ENCODE measurements at places on chromosomes 4 and X.

DNA sequence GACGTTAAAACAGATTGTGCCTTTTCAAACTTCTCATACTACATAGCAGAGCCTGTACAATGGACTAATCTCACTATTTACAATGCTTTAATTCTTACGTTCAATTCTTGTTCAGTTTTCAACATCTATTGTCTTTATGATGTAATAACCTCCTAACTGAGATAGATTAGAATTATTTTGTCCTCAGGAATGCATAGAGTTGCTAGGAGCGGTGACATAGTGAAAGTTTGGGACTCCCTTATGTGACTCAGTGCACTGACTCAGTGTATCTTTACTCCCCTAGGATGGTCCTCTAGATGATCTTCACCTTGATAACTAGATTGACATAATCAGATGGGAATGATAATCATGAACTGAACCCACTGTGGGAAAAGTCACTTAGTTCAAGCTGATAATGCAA is 151.5 kb downstream of the VEGFC start:
- no peak for ATAC-seq

DNA sequence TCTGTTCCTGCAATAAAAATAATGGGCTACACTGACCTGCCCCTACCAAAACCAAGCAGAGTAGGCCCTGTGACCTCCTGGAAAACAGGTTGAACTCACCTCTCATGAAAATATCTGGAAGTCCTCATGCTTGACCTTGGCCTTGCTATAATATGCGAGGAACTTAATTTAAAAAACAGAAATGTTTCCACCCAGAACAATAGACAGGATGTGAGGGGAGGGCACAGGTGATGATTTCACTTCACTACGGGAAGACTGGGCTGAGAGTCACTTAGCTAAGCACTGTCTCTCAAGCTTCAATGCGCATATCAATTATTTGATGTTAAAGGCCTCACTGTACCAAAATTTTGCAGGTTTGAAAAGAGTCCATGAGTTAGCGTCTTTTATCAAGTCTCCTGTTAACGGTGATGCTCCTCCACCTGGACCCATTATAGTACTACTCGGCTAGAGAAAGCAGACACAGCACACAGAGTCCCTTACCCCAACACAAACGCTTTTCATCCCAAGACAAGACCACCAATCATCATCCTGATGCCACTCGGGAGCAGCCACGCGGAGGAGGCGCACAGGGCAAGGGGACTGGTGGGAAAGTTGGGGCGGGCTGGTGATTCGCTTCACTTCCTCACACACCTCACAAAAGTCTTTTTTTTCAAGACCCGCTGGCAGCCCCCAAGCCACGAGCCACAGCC is 25.9 kb downstream of the ZNF721 start:
- ATAC-seq = no peak

- no peak for ATAC-seq
These were observed 81.1 kb downstream of the EFNB1 start for GRCh38 chrX:68909945-68910344.

DNA sequence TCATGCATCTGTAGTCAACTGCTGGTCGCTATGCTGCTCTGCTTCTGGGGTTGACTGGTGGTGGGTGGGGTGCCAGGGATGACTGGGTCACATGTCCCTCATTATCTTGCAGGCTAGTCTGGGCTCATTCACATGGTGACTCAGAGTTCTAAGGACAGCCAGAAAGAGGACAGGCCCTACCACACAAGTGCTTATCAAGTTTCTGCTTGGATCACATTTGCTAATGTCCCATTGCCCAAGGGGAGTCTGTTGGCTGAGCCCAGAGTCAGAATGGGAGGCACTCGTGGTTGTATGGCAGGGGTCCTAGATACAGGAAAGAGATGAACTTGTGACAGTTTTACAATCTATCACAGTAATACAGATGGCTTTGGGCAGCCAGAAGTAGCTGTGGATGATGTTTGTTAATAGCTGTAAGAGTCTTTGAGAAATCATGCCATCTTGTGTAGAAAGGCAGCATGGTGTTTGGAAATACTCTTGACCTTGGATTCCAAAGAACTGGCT is 221.3 kb downstream of the GPAT3 start:
- no peak for ATAC-seq

GRCh38 chr4:858831-859451 is 33.0 kb upstream of the CPLX1 start:
- ATAC-seq = no peak

- no peak for ATAC-seq
These were observed 112.4 kb upstream of the TLR3 start for GRCh38 chr4:185956544-185956940.

DNA sequence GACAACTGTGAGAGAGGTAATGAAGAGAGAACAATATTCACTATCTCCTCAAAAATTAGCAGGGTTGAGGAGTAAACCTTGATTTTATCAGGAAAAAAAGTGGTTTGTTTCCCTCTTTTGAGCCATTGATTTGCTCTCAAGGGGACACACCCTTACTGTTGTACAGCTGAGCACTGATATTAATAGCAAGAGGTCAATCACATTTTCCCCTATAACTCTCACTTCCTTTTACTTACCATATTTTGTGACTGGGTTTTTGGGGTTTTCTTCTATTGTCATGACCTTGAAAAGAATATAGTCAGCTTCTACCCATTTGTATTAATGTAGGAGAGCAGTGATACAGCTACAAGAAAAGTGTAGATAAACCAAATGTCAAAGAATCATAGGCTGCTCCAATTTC is 70.2 kb upstream of the LONRF3 start:
- peak; percentile 89 for ATAC-seq

DNA sequence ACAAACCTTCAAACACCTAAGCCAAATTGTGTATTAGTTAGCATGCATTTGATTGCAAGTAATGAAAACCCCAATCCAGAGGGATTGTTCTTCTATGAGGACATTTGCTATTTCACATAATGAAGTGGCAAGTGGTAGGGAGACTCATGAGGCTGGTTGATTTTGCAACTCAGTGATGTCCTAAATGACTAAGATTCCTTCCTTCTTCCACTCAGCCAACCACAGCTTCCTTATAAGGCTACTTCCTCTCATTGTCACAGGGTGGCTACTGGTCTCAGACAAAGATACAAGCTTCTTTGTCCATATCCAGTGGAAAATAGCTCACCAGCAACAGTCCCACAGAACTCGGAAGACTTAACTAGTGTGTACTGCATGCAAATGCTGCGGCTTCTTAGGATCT is 5.3 kb upstream of the OTC start:
- ATAC-seq = no peak

GRCh38 chr4:27684610-27685011 is 824.0 kb downstream of the STIM2 start:
- ATAC-seq = no peak

- ATAC-seq = peak; percentile 0
These were observed 1.5 kb upstream of the NSD2 start for GRCh38 chr4:1869530-1870327.

GRCh38 chr4:156970501-156971164 is 966 bp downstream of the PDGFC start:
- no peak for ATAC-seq

DNA sequence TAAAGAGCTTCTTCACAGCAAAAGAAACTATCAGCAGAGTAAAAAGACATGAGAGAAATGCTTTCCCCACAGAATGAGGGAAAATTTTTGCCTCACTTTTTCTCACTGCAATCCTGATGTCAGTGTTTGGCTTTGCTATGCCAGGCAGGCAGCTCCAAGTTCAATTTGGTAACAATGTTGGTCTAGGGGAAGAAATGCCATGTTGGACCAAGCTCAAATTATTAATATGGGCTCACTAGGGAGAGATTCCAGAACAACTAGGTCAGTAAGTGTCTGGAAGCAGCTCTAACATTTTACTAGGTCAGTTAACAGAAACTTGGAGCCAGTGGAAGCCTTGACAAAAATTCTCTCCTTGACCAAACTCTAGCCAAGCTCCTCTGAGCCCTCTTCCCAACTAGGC is 95.4 kb downstream of the NAF1 start:
- no peak for ATAC-seq

GRCh38 chr4:142110136-142110535 is 473.8 kb downstream of the IL15 start:
- ATAC-seq = no peak

- no peak for ATAC-seq
These were observed 156.1 kb downstream of the RAB28 start for GRCh38 chr4:13327991-13328390.

GRCh38 chr4:26130173-26130572 is 190.6 kb upstream of the RBPJ start:
- ATAC-seq = peak; percentile 78

DNA sequence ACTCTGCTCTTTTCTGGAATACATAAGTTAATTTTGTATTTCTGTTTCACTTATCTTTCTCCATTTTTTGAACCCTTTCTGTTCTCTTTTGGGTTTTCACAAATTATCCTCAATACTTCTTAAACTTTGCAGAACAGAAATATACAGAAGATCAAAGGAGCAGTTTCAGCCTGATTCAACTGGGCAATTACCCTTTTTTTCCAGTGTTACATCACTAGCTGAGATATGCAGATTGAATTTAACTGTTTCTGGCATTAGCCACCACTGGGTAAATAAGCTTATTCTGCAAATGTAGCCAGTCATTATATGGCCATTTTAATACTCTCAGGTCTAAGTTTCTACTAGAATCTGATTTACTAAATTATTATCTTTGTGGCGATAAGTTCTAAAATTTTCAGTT is 66.9 kb upstream of the GRID2 start:
- no peak for ATAC-seq

DNA sequence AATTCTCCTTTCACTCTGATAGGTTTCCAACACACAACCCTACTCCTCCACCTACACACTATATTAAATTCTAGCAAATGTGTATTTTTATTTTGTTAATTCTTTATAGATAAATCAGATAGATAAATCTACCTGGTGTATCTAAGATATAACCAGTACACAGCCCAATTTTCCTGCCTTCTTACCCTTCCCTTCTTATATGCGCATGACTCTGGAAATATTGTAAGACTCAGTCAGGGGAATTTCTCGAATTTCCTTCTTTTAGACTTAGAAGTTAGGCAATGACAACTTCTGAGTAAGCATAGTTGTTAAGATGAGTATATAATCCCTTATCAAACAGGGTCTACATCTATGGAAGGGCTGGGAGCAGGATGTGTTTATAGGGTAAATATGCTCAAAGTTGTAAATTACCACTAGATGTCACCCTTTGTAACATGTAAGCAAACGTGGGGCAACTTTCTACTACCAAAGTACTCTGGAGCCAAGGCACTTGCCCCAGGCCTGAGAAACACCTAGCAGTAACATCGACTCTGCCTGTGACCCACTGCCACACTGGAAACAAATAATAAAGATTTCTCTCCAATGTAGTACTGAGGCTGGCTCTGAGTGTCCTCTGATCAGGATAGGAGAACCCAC is 444.7 kb downstream of the IQCM start:
- ATAC-seq = no peak

- ATAC-seq = no peak
These were observed 177.5 kb upstream of the NUDT10 start for GRCh38 chrX:51155157-51155556.

DNA sequence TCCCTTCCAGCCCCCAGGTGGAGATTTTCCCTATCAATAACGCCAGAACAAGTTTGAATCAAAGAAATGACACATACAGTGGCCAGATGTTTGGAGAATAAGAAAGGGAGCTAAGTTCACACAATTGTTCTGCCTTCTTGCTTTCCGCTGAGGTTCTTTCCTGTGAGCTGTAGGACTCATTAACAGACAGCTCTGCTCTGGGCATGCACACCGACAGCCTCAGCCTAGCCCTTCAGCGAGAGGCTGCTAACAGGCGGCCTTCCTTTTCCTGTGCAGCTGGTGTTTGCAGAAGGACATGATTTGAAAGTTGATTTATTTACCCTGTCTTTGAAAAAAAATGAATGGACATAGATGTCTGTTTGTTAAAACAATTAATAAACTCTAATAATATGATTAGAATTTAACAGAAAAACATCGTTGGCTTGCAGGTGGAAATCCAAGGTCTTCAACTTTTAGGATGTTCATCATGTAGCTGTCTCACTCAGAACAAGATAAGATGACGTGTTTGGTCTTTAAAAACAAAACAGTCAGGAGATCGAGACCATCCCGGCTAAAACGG is 183.3 kb downstream of the KDR start:
- peak; percentile 68 for ATAC-seq

DNA sequence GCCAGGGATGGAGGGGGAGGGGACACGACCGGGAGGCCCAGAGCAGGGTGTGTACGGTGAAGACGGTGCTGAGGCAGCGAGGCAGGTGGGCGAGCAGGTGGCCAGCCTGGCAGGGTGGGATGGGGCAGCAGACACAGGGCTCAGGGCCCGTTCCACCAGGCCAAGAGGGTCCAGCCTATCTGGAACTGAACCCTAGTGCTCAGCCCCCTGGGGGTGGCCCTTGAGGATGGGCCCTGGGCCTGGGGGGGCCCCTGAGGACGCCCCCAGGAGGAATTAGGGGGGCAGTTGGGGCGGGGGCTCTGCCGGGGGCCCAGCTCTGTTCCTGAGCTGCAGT is 3.0 kb upstream of the HGFAC start:
- peak; percentile 1 for ATAC-seq

- no peak for ATAC-seq
These were observed 161.7 kb downstream of the BTC start for GRCh38 chr4:74632634-74633033.

DNA sequence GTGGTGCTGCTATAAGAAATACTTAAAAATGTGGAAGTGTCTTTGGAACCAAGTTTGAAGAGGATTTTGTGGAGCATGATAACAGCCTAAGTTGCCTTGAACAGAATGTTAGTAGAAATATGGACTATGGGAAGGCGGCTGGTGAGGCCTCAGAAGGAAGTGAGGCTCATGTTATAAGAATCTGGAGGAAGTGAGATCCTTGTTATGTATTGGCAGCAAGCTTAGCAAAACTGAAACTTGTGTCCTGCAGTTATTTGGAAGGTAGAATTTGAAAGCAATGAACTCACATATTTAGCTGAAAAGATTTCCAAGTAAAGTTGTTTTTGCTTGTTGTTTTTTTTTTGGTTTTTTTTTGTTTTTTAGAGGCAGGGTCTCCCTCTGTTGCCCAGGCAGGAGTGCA is 13.6 kb upstream of the MED14 start:
- no peak for ATAC-seq

GRCh38 chrX:38260231-38260630 is 39.6 kb upstream of the SRPX start:
- ATAC-seq = no peak
